ENCODE measurements at places on chromosomes 6 and 20.

DNA sequence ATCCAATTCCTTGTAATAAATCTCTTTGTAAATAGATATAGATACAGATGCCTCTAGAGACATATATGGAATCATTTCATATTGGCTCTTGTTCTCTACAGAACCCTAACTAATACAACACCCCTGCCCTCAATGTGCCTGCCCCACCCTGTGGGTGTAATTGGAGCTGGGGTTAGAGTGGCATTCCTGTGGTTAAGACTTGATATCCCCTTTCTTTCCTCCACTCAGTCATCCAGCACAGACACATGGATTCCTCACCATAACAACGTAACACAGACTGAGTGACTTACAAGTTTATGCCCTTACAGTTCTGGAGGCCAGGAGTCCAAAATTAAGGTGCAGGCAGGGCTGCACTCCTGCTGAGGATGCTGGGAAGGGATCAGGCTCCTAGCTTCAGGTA, 42.8 kb downstream of the C6orf118 start:
- DNase-seq, result no peak

GRCh38 chr6:103122766-103123601, 1729.5 kb downstream of the GRIK2 start:
- peak; percentile 60 for DNase-seq

DNA sequence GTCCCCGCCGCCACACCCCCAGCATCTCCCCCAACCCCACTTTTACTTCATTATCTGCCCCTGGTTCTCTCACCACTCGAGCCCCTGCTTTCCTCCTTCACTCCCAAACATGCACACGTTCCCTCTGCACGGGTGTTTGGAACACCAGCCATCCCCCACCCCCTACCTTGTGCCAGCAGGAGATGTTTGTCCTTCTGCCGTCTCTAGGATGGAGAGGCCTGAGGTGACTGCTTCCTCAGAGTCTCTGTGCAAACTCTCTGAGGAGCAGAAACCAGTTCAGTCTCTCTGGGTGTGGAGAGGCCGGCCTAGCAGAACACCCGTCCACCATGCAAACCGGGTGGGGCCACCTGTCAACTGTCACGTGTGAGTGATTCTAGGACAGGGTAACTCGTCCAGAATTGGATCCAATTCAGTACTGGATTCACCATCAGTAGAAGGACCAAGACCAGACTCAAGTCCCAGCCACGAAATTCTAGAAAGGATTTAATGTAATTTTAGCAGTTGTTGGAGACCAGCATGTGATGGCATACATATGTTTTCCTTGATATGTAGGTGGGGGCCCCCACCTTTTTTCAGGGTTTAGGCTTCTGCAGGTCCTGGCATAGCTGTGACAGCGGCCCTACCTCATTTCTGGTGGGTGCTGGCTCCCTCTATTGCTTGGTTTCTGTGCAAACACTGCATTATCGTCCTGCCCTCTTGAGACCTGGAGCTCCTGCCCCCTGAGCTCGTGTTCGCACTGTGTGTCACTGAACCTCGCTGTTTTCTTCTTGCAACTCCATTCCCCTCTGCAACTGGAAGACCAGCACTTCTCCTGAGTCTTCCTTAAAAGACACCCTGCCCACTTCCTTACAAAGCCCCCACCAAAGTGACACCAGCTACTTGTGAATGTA, at the start of gene RAET1E:
Gene RAET1E, minus strand, starts transcription at position 259 of the 890 bp plus-strand sequence. CDS start 7,212 bp downstream, outside the sequence.
- no peak for DNase-seq

GRCh38 chr6:110233770-110234374, 53.6 kb downstream of the CDC40 start:
- no peak for DNase-seq

GRCh38 chr20:208942-209566, 18.0 kb upstream of the DEFB129 start:
- peak; percentile 88 for DNase-seq

DNA sequence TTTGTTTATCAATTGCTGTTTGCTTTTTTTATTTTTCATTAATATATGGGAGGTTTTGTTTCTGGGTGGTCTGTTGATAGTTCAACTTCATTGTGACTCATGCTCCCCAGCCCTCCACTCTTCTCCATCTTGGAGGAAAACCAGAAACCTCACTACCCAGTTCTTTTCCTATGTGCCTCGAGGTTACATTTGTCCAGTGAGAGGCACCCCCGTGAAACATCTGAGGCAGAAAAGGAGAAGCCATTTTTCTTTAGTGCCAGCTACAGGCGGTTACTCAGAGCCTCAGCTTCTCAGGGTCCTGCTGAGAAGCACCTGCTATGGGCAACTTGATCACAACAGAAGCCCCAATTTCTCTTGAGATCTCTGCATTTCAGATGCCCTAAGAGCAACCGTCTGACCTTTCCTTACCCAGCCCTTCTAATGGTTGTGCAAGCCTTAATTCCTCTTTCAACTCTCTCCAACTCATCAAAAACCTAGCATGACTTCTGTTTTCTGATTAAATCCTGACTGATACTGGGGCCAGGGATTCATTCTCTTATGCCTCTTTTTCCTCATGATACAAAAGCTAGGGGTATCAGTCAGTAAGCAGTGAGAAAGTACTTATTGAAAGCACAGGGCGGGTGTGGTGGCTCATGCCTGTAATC, 144.6 kb downstream of the ELOVL4 start:
- no peak for DNase-seq

DNA sequence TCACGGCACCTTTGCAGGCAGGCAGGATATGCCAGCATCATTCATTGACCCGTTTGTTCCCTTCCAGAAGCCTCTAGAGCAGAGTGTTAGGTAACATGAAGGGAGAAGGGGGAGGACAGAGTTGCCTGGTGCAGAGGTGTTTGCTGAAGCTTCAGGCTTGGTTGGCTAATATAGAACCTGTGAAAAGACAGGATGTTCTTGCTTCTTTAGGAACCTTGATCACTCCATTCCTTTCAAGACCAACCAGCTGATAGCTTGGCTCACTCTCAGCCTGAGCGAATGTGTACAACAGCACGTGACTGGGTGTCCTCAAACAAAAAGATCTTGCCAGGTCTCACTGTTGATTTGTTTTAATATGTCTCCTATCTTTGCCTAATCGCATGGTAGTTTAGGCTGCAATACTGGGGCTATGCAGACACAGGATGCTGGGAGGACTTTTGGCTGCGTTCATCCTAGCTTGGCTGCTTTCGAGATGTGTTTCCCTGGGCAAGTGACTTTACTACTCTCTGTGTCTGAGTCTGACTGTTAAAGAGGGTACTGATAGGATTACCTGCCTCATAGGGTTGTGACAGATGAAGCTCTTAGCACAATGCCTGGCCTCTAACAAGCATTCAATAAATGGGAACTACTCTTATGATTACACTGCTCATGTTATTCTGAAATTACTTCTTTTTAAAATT, 16.0 kb downstream of the SHLD1 start:
- no peak for DNase-seq

- DNase-seq, result peak; percentile 76
Observed at GRCh38 chr20:54680872-54681619, 205.7 kb downstream of the DOK5 start.

- DNase-seq, result no peak
Observed at GRCh38 chr6:43024436-43024835, 3.0 kb downstream of the RRP36 start.

DNA sequence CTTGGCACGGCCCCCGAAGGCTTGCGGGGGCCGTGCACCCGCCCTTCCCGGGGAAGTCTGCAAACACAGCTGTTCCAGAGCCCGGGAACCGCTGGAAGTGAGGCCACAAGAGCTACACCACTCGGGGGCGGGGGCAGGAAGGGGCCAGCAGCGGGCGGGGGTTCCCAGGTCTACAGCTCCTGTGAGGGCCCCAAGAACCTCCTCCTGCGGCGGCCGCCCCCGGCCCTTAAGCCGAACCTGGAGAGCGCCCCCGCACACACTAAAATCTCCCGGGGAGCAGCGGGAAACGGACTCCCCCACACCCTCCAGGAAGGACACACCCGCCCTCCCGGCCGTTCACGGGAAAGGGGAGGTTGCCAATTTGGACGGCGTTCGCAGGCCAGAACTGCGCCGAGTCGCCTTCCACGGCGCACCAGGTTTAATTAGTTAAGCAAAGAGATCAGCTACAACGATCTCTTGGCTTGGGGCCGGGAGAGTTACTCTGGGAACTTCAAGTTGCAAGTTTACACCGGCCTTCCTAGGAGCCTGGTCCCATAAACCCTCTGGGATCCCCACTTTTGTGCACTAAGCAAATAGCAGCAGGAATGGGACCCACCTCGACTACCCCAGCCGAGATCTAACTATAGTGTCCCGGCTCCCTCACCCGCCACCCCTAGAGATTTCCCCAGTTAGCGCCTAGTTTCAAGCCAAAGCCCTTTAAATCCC, 1.7 kb downstream of the JAG1 start:
- DNase-seq, result peak; percentile 71

GRCh38 chr6:81847866-81848265, 95.4 kb upstream of the TENT5A start:
- no peak for DNase-seq

DNA sequence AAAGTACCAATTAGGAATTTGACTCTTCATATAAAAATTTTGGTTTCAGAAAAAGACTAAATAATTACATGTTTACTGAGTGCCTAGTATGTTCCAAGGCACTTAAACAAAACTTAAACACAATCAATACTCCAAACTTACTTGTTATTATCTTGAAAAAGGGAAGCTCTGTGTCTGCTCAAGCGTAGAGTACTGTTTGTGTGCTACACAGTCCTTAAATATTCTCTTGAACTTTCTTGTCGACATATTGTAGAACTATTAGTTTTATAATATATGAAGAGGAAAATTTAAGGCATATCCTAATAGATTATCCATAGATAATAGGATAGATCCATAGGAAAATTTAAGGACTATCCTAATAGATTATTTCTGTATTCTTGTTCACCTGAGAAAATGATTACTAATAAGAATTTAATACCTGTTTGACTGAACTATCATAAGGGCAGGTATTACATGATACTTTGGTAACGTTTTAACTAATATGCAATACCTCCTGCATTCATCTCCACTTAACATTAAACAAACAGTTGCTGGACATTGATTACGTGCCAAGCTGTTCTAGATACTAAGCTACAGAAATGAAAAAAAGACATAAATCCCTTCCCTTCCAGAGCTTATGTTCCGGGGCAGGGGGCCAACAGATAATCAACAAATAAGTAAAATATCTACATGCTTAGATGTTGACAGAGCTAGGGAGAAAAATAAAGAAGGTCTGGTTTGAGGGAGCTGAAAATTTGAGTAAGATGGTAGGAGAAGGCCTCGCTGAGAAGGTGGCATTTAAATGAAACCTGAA, 115.2 kb upstream of the BCLAF1 start:
- no peak for DNase-seq

- DNase-seq, result peak; percentile 37
Observed at GRCh38 chr6:7697820-7698623, 27.9 kb upstream of the BMP6 start.

GRCh38 chr6:162829013-162829742, 101.4 kb downstream of the PACRG start:
- no peak for DNase-seq

GRCh38 chr20:50405235-50405914, 104.8 kb upstream of the PTPN1 start:
- DNase-seq, result no peak

- DNase-seq, result no peak
Observed at GRCh38 chr6:169243186-169243585, 10.5 kb downstream of the THBS2 start.

DNA sequence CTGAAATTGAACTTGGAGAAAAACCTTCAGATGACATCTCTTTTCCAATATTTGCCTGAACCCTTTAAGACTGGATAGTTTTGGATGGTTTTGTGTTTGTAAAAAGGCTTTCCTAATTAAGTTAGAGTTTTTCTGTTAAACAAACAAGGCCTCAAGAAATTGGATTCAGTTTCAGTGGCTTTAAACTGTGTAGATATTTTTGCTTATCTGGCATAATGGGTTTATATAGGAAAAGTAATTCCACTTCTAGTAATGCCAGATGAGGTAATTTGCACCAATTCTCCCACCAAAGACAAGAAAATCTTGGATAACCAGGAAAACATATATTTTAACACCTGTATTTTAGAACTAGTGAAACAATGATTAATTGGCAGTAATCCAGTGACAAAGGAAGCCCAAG, 12.0 kb upstream of the TRDN start:
- no peak for DNase-seq

DNA sequence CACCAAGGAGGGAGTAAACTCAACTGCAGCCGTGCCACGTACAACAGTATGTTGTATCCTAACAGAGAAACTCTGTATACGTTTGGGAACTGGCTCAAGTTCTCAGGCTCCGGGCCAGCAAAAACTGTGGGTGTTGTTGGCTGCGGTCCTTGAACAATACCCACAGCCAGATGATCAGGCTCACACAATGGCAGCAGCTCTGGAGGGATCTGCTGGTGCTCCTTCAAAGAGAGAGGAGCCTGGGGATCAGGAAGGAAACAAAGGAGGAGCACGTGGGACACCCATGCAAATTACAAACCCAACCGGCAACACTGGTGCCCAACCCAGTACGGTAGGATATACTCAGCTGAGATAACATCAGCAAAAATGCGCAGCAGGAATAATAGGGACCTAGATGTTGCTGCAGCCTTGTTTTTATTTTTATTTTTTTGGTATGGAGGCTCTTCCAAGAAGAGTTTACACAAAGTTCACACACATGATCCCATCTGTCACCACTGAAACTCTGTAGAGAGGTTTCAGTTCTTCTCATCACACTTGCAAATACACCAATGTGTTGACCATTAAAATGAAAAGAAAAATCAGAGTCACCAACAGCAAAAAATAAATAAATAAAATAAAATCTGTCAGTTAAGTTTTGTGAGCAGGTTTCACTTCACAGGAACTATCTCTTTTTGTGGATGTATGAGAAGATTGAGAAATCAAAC, 41.2 kb upstream of the PDE10A start:
- DNase-seq, result no peak

DNA sequence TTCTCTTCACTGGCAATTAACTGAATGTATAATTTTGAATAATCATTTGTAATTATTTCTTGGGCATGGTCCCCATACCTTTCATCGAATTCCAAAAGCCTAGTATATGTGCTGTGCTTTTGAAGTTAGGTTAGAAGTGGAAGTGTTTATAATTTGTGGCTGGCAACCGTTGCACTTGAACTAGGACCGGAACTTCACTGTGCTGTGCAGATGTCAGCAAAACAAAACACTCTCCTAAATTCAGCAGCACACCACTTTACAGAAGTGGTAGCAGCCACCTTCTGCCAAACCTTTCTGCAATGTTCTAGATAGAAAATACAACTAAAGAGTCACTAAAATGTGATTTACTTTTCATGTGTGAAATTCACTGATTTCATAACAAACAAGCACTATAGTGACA, 111.9 kb downstream of the FAM83B start:
- DNase-seq, result no peak

- no peak for DNase-seq
Observed at GRCh38 chr6:134128146-134128545, 75.7 kb upstream of the SLC2A12 start.

- DNase-seq, result no peak
Observed at GRCh38 chr20:48630342-48631075, 197.3 kb downstream of the PREX1 start.

DNA sequence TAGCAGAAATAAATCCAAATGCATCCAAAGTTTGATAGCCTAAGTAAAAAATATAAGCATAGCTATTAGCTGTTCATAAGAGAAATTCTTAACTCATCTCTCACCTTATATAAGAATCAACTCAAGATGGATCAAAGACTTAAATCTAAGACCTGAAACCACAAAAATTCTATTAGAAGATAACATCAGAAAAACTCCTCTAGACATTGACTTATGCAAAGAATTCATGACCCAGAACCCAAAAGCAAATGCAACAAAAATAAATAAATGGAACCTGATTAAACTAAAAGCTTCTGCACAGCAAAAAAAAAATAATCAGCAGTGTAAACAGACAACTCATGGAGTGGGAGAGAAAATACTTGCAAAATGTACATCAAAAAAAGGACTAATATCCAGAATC, 184.3 kb downstream of the TFAP2A start:
- no peak for DNase-seq

- DNase-seq, result no peak
Observed at GRCh38 chr6:80449726-80450125, 343.3 kb downstream of the BCKDHB start.

Data from RKO (cell line).